ENCODE measurements at places on chromosomes 1 and 21.

DNA sequence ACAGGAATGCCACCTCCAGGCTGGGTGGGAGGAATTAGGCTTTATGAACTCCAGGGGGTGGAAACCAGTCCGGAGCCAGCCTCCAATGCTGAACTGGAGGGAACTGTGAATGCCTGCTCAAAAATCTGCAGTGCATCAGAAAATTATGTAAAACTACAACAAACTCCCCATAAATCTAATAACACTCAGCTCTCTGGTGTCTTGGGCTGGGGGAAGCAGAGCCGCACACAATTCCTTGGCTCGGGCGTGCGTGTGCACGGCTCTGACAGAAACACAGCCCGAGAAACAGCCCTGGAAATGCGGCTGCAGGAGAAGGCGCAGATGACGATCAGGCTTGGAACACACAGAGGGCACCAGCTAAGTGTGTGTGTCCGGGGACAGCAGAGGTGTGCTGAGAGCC, 127.6 kb upstream of the VAMP3 start:
- DNase-seq: no peak

GRCh38 chr1:169701261-169702005, 10.0 kb downstream of the SELL start:
- DNase-seq: no peak

DNA sequence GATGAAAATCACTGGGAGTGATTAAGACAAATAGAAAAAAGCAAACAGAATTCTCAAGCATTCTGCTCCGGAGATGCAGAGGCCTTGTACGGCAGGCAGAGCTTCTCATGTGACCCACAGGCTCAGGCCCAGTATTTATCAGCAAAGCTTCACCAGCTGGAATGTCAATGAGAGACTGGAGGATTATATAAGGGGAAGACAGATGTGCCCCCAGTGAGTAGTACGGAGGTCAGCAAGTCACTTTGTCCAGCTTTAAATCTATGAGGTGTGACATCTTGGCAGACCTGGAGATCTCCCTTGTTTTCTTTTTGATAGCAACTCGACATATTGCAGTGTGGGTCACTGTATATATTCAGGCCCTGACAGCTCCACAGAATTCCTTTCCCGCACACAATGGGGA, 106.8 kb downstream of the HHIPL2 start:
- no peak for DNase-seq

DNA sequence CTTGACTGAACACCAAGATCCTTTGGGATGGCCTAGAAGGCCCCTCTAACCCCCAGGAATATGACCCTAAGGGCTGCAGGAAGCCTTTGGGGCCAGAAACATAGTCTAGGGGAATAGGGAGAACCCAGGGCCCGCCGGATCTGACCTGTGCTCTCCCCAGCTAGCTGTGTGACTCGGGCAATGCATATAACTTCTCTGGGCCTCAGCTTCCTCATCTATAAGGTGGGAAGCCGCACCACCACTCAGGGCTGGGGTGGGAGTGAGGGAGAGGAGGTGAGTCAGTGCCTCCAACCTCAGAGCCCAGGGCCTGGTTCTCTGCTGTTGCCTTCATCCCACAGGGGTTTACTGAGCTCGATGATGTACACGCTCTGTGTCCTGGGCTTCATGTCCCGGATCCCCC, 434.4 kb downstream of the PTPRU start:
- no peak for DNase-seq

DNA sequence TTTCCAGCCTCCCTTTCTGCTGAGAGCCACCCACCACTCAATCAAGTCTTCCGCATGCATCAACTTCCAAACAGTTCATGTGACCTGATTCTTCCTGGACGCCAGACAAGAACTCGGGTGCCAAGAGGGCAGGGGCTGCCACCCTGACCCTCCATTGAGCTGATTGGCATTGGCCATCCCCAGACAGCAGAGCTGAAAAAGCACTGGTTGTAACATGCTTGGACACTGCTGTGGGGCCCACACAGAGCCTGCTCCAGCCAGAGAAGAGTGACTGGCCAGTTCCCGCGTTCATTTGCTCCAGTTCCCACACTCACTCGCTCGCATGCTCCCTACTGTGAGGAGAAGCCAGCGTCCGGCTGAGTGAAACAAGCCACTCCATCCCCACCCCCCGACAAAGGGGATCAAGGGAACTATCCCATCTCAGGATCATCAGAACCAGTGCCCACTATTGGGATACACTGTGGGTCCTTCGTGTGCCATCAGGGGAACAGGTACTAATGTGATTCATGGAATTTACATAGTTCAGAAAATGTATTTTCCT, 420.3 kb downstream of the NPHP4 start:
- DNase-seq: no peak

DNA sequence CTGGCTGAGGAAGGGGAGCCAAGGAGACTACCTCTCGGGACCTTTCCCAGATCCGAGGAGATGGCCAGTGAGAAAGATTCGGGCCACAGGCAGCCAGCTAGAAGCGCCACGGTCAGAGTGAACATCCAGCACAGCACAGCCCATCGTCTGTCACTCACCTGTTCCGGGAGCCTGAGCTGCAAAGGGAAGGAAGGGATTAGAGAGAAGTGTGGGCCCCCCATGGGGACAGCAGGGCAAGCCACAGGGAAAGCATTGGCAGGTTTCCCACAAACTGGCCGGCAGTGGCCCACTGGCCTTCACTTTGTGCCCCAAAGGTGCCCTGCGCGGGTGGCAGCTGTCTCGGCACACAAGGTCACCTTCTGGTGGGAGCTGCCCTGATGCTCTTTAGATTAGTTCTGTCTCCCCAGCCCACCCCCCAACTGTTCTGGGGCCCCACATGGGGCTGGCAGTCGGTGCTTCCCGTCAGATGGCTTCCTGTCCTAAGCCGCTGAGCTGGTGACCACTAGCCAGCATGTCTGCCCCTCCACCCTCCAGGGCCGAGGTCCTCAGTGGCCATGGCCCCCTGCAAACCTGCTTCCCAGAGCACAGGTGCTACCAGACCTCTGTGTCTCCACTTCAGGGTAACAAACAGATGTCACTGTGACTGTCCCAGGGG, 56.7 kb downstream of the LACTBL1 start:
- DNase-seq: peak; percentile 69

GRCh38 chr1:18546026-18546425, 65.3 kb downstream of the KLHDC7A start:
- DNase-seq: no peak

DNA sequence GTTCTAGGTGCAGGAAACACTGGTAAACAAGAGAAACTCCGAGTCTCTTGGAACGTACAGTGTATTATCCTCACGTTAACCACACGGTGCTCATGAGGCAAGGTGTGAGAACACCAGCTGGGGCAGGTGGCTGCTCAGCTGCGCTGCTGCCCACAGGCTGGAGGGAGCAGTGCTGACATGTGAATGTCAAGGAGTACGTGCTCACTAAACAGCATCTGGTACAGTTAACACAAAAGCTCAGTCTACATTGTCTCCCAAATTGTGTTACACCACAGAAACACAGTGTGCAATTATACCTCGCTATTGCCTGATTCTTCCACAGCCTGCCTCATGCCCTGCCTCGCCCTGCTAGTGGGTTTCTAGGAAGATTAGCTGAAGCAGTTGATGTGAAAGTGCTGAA, 138.4 kb downstream of the GLIS1 start:
- no peak for DNase-seq

DNA sequence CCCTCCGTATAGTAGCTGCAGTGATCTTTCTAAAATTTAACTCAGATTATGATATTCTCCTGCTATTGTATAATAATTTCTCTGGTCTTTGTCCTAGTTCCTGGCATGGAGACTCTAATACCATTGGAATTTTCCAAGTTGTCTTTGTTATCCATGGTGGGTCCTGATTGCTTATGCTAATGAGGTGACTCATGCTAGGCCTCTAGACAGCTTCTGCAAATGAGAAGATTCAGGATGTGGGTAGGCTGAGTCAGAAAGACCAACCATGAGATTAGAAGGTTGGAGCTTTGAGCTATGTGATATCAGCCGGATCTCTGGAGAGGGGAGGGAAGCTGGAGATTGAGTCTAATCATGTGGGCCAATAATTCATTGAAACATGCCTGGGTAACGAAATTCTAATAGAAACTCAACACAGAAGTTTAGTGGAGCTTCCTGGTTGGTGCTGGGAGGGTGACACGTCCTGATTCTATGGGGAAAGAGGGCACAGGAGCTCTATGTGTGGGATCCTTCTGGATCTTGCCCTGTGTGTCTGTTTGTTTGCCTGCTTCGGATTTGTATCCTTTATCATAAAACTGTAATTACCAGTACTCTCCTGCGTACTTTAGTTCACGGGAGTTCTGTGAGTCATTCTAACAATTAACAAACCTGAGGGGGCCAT, 73.2 kb upstream of the CNIH3 start:
- DNase-seq: no peak

DNA sequence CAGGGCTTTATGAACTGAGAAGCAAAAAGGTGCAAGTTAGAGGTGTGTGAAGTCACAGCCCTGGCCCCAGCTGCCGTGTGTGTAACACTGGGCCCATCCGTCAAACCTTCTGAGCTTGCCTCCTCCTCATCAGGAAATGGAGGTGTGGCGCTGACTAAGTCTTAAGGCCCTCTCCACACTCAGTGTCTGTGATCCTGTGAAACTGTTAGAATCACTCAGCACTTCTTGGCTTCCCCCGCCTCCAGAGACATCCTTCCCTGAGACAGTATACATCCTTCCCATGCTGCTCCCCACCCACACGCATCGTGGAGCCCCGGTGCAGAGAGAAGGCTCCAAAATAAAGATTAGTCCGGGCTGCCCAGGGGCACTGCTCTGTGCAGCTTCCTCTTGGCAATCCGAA, 33.3 kb downstream of the LRP8 start:
- DNase-seq: no peak

- DNase-seq: no peak
These were observed 10.6 kb upstream of the OLIG2 start for GRCh38 chr21:33015096-33015495.

Data from NCI-H1092 treated with DMSO at 0.1 percent for 48 hours (cell line).